GF-D8 (cell line): ENCODE measurements at places on chromosomes 3 and 15.

DNA sequence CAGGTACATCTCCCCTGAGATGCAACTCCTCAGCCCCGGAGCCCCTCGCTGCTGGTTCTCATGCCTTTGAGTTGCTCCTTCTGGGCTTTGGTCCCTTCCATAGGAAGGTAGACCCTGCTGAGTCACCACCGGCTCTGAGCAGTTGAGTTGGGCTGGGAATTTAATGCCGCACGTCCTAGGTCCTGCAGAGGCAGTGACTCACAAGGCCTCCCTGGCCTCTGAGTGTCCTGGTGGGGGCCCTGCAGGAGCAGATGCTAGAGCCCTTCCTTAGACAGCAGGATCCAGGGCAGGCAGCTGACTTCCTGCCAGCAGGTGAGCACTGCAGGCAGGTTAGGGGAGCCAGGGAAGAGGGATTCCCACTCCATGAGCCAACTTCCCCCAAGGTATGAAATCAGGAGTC, 5.5 kb upstream of the NTRK3 start:
- DNase-seq = no peak

DNA sequence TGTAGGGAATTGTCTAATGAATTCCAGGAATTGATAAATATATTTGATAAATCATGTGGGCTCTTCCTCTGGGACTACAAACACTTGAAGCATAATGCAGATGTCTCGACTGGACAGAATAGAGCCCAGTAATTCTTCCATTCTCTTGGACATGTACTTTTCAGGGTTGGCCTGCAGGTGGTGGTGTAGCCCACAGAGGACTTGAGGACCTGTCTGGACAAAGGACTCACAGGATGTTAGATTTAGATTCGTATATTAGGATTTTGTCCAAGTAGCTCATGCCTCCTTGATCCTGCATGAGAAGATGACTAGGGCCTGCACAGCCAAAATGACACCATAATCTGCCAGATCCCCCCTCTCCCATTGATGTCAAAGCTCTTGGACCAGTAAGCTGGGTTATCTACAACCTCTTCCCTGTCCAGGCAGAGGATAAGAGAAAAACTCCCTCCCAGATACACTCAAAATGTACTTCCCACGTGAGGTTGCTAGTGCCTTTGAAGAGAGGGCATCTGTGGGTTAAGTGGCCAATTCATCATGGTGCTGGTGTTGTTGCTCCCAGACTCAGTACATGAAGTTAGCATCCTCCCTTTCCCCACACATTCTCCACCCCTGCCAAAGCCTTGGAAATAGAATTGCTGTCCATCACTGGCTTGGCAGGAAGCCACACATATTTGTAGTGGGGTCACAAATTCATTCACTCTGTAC, 88.6 kb upstream of the ZNF280D start:
- DNase-seq = no peak

- no peak for DNase-seq
These were observed 34.0 kb downstream of the SENP7 start for GRCh38 chr3:101478980-101479379.

- DNase-seq = no peak
These were observed 187.5 kb downstream of the DTWD1 start for GRCh38 chr15:49808341-49808740.

DNA sequence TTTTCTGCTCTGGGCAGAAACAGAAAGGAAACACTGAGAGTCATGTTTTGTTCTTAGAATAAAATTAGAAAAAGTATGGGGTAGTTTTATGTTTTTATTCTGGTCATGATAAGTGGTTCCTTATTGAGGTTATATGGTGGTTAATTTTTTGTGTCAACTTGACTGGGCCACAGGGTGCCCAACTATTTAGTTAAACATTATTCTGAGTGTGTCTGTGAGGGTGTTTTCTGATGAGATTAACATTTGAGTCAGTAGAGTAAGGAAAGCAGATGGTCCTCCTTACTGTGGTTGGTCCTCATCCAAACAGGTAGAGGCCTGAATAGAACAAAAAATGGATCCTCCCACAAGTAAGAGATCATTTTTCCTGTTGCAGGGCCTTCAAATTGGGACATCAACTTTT, 98.9 kb downstream of the C3orf38 start:
- no peak for DNase-seq

GRCh38 chr3:57003676-57004075, 56.8 kb upstream of the SPATA12 start:
- DNase-seq = no peak
